ENCODE measurements at places on chromosomes 4 and X.

- no peak for DNase-seq
These were observed 42.3 kb downstream of the QRFPR start for GRCh38 chr4:121338518-121338917.

- DNase-seq, result no peak
These were observed 26.0 kb downstream of the AMTN start for GRCh38 chr4:70544279-70544868.

DNA sequence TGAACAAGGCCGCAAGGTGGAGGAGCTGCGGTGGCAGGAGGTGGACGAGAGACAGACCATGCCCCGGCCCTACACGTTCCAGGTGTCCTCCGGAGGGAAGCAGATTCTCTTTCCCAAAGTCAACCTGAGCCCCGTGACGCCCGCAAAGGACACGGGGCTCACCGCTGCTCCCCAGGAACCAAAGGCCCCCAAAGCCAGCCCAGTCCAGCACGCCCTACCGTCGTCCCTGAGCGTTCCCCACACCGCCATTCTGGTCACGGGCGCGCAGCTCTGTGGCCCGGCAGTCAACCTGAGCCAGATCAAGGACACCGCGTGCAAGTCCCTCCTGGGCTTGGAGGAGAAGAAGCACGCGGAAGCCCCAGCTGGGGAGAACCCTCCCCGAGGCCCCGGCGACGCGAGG lies 72.2 kb downstream of the AASDH start:
- DNase-seq, result no peak

DNA sequence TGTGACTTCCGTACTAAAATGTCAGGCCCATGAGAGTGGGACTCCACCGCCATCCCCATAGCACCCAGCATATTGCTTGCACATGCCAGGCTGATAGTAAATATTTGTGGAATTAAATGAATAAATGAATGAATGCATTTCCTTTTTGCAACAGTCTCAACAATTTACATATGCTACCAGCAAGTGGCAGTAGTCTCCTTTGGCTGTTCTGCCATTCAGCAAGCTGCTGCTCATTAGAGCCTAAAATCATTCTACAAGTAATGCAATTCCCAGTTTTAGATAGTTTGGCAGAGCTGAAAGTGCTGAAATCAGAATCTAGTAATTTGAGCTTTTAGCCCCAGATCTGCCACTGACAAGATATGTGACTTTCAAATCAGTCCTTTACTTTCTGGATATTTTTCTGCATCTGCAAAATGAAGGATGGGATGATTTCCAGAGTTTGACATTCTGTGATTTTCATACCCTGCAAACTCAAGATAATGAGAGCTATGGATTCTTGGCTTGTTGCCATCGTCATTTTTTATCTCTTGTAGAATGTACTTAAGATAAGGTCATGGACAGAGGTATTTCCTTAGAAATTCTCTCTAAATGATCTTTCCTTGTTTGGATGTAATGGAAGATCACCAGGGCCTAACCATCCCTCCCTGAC lies 35.7 kb upstream of the INTS6L start:
- no peak for DNase-seq
